ENCODE measurements at places on chromosomes 11 and 22.

DNA sequence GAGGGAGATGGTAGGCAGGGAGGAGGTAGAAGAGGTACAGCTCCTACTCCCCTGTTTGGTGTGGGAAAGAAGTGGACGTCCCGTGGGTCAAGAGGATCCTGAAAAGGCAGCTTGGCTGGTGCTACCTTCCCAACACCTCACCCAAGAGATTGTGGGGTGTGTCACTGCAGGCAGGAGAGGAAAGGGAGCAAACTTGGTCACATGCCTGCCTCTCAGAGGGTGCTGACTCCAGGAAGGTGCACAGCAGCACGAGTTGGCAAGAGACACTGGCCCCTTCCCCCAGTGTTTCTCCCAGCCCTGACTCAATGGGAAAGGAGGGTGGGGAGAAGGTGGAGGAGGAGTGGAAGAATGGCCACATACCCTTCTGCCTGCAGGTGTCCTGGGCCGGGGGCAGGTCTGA is 99.6 kb downstream of the CSNK2A3 start:
- DNase-seq: no peak

DNA sequence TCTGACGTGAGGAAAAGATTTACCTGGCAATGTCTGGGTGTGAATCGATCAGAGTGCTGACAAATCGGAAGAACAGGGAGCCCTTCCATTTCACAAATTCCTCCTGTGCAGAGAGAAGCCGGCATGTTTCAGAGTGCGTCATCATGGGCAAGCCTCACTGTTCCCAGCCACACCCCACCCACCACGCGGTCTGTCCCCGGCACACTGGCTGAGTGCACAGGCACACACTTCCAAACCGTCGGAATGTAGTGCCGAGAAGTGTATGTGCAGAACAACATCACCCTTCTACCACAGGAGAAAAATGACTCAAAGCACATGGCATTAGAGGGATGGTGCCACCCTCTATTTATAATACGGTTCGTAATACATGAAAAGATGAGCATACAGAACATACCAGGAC is 47.5 kb downstream of the NCAPD3 start:
- DNase-seq: no peak

DNA sequence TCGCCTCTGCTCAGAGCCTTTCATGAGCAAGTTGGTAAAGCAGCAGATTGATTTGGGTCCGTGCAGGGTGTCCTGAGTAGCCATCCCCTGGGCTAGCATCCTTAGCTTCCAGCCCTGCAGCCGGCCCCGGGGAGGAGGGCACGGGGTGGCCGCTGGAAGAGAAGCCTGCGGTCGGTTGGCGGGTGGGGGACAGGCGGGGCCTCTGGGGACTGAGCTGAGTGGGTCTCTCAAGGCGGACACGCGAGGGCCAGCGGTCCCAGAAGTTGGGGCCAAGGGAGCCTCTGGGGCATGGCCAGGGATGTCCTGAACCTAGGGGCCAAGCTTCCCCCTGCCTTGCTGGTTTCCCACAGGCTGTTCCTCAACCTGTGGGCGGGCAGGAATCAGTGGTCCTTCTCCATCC is 143.0 kb downstream of the TBC1D22A start:
- no peak for DNase-seq

DNA sequence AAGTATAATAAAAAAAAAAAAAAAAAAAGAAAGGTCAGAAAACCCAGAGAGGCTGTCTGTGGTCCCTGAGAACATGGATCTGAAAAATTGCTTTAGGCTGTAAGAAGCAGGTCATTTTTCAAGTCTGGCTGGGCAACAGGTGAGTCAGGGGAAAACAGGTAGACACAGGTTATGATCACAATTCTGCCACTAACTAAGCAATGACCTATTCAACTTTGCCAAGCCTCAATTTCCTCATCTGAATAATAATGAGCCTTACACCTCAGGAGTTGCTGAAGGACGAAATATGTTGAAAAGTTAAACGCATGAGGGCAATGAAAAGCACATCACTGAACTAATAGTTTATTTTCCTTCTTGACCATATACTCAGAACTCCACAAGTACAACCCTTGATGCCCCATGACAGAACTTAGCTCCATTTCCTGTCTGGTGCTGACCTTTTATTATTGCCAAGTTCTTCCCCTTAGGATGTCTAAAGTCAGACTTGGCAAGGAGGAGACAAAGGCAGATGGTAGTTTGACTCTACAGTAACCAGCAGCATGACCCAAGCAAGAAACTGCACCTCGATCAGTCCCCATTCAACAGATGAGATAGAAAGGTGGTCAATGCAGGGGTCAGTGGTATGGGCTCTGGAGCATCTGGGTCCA is 93.6 kb downstream of the SYN3 start:
- DNase-seq: no peak

DNA sequence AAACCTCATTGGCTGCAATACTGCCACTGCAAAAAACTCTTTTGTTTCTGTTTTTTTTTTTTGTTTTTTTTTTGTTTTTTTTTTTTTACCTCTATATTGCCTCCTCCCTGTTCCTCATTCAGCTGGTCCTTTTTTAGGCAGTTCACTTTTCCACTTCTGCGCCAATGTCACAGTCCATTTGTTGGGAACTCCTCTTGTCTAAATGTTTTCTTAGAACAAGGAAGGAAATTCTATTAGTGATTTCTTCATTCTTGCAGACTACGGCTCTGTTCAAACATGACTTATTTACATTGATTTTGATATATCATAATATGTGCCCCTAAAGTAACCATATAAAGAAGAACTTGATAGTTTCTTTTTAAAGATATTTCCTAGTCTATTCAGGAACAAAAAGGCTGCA is 2.9 kb downstream of the FAM118B start:
- no peak for DNase-seq

GRCh38 chr11:69931994-69932910 is 113.0 kb upstream of the FGF3 start:
- DNase-seq: peak; percentile 4

DNA sequence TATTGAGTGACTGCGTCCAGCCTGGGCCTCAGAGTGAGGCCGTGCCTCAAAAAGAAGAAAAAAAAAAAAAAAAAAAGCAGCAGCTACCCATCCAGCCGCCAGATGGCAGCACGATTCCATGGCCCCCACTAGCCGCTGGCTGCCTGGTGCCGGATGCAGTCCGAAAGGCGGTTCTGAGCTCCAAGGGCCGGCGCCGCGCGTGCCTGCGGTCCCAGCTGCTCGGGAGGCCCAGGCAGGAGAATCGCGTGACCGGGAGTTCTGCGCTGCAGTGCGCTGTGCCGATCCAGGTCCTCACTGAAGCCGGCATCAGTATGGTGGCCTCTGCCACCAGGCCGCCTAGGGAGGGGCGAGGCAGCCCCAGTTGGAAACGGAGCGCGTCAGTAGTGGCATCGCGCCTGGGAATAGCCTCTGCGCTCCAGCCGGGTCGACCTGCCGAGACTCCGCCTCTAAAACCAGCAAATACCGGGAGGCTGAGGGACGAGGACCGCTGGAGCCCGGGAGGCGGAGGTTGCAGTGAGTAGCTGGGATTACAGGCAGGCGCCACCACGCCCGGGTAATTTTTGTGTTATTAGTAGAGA is 19.3 kb downstream of the SCARF2 start:
- DNase-seq: peak; percentile 91

DNA sequence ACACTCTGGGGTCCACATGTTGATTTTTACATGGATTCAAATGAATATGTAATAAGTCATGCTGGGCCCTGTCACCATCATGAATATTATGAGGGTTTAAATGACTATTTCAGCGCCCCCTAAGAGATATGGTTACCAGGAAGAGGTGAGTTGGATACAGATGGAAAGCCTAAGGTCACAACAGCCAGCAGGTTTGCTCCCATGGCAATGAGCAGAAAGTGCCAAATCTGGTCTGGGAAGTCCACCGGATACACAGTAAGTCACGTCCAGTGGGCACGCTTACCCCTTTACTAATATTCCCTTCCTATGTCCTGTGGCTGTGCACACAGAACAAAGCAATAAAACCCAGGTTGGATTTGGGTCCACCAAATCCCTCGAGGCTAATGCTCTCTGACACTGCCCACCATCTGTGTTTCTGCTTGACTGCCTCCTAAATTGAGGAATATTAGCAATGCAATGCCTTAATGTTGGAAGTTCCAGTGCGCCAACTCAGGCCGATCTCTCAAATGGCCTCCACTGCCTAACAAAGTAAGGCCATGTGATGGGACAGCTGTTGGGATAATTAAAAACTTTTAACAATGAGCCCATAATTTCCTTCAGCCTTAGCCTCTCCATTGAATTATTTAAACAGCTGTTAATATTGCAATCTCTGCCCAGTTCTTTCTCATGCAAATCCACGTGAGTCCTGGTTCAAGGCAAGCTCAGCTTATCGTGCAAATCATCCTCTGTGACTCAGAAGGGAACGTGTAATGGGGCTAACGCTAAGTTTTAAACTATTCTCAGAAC is 97.6 kb downstream of the SLC1A2 start:
- DNase-seq: no peak

DNA sequence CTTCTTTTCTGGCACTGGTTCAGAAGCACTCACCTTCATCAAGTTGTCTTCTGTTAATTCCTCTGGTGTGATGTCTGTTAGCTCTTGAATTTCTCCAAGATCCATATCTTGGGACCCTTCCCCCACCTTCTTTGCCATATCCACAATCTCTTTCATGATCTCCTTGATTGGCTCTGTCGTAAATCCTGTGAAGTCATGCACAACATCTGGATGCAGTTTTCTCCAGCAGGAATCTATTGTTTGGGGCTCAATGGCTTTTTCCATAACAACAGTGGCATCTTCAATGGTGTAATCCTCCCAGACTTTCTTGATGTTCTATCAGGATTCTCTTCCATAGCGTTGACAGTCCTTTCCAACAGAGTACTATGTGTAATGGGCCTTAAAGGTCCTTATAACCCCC is 96.9 kb downstream of the CSTPP1 start:
- no peak for DNase-seq

- DNase-seq: no peak
Measured at GRCh38 chr11:109140857-109141515, 281.0 kb upstream of the C11orf87 start.

GRCh38 chr11:45650166-45651095 is 15.0 kb downstream of the CHST1 start:
- peak; percentile 54 for DNase-seq

GRCh38 chr22:46370584-46371291 is 35.2 kb downstream of the TRMU start:
- DNase-seq: no peak

GRCh38 chr11:36235750-36236149 is 53.5 kb downstream of the COMMD9 start:
- no peak for DNase-seq

DNA sequence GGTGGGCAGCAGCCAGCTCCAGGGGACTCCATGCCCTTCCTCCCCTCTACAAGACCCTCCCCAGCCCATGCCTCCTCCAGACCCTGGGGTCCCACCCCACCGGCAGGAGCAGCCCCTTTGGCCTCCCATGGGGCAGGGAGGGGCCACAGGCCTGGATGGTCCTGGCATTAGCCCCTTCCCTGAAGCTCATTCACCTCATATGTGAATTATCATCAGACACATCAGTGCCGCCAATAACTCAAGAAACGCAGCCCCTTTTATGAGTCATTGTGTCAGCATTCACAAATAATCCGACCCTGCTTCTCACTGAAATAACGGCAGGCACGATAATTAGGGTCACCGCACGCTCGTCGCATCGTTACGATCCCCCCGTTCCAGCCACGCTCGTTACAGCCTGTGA is 124.2 kb downstream of the BRD1 start:
- peak; percentile 55 for DNase-seq

DNA sequence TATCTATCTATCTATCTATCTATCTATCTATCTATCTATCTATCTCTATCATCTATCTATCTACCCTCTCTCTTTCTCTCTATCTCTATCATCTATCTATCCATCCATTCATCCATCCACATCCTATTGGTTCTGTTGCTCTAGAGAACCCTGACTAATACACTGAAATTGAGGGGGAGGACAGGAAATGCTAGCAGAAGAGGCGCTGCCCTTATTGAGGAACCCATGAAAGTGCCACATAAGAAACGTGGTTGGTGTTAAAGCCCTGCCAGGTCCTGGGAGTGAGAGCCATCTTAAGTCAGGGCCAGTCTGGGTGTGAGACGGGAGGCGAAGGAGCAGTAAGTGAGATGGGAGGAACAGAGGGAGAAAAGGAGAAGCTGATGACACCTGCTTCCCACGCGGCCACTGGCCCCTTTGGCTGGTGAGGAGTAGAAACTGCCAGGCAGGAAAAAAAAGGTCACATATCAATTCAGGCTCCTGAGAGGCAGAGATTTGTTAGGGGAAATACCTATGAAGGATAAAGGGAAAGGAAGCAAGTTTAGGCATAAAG is 87.9 kb upstream of the PLET1 start:
- DNase-seq: no peak

GRCh38 chr11:122882857-122883645 is 492 bp downstream of the JHY start:
- peak; percentile 81 for DNase-seq

DNA sequence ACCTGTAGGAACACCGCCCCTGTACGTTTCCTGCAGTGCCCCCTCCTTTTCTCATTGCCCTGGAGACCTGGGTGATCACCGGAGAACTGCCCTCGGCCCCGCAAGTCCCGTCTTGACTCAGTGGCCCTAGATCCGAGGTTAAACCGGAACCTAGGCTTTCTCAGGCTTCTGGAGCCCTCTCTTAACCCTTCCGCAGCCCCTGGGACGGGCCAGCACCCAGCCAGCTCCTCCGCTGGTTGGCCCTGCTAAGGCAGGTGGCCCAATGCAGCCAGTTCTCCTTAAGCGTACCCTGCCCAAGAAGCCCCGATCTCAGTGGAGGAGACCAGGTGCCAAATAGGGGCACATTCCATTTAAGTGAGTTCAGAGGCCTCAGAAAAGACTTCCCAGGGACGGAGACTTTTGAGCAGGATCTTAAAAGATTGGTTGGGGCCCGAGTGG is 776 bp downstream of the NLRX1 start:
- DNase-seq: peak; percentile 68

DNA sequence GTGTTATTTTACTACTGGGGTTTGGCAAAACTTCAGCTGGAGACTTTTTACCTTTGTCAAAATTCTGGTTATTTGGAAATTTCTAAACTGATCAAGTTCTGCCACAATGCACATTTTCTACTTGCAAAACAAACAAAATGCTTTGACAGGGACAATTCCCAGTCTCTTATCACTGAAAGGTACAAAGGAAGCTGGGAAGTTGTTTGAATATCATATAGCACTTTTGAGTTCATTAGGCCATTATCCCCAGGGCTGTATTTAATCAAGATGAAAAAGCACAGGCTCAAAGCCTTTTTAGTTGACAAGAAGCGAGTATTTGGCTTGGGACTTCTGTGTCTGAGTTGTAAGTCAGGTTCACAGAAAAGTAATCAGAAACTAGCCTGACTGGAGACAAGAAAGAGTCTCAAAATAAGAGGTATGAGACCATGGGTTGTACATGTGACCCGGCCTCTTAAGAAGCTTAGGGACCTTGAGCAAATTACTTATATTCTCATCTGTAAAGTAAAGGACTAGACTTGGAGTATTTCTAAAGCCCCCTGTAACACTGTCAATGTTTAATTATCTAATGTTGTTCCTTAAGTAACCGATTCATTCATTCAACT is 2.9 kb upstream of the HORMAD2 start:
- no peak for DNase-seq

GRCh38 chr11:120431633-120432032 is 79.9 kb upstream of the GRIK4 start:
- no peak for DNase-seq

DNA sequence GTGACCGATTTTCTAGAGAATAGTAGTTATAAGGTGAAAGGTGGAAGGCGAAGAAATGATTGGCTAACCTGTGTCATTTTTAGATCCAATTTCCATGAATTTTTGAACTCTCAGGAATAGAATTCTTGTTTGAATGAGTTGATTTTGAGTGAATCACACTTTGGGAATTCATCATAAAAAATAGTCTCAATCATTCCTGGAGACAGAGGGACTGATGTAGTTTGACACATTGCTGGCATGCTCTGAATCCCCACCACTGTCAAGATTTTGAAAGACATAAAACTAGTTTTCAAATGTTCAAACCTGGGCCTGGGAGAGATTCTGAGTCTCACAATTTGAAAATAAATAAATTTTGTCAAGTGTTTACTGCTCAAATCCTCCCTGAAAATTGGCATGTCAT is 861.4 kb upstream of the RAG2 start:
- no peak for DNase-seq
